CD4-positive, alpha-beta memory T cell (primary cell): ENCODE measurements at places on chromosomes 1 and 21. TPM values are rescaled to one million over a fixed set of nuclear protein-coding genes. Genes with fewer than 3 reads are reported as not detected.

Gene LYPD8
- not detected for total RNA-seq

Gene WNT9A
- 0.08 TPM for total RNA-seq

Gene SNX7
- total RNA-seq = 0.35 TPM

Gene SLAMF1
- total RNA-seq = 59.8 TPM

Gene BRDT
- 0.44 TPM for total RNA-seq

Gene LINGO4
- total RNA-seq = 0.36 TPM

Gene TAS1R3
- total RNA-seq = 1.5 TPM

Gene APOBEC4
- not detected for total RNA-seq

Gene TRPM2
- total RNA-seq = 1.3 TPM

Gene RGS13
- not detected for total RNA-seq

Gene ANKRD34A
- total RNA-seq = 1.8 TPM

Gene ETNK2
- 3.2 TPM for total RNA-seq

Gene LCE1C
- total RNA-seq = not detected

Gene CZIB
- 82.5 TPM for total RNA-seq

Gene ALX3
- not detected for total RNA-seq

Gene SUSD4
- 3.0 TPM for total RNA-seq

Gene ZNF648
- not detected for total RNA-seq

Gene OR2L5
- total RNA-seq = 0.25 TPM

Gene KCNJ9
- not detected for total RNA-seq

Gene C1QC
- total RNA-seq = 3.8 TPM

Gene HIPK1
- total RNA-seq = 110 TPM

Gene ADORA1
- total RNA-seq = not detected

Gene FAAP20
- total RNA-seq = 38.4 TPM

Gene EVA1C
- total RNA-seq = 17.2 TPM

Gene SPRR4
- not detected for total RNA-seq

Gene SPRR2A
- not detected for total RNA-seq

Gene CASQ2
- total RNA-seq = not detected

Gene TFF2
- not detected for total RNA-seq

Gene GSTM3
- total RNA-seq = 1.2 TPM

Gene IGSF21
- not detected for total RNA-seq

Gene ZNF593OS
- not detected for total RNA-seq
